Tongue (tissue), 3 donors: ENCODE measurements at places on chromosomes 12 and 14.

DNA sequence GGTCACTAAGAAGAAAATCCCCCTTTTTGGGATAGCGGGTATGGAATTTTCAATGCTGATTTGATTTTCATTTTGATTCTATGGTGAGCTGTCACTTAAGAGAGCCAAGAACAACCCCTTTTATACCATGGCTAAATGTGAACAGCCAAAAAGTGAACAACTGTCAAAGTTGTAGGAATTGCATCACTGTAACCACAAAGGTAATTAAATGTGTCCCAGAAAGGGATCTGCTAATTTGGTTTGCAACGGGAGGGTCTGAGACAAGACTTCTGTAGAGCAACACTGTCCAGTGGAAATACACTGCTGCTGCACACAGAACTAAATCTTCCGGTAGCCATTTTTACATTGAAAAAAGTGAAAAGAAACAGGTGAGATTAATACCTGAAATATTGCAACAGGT is 14.6 kb downstream of the CHST11 start:
- DNase-seq: no peak

GRCh38 chr14:68624541-68625220 is 168.2 kb downstream of the ZFP36L1 start:
- DNase-seq: no peak

DNA sequence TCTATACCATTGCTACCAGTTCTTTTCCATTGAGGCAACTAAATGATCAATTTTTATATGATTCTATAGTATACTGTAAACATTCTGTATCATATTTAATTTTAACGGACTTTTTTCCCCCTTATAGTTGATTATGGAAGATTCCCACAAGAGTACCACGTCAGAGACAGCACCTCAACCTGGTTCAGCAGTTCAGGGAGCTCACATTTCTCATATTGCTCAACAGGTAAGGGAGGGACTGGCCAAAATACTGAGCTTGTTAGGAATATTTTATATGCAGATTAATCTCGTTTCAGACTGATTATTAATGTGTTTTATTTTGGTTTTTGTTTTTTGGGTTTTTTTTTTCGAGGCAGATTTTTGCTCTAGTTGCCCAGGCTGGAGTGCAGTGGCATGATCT is 16.1 kb downstream of the ATF1 start:
- no peak for DNase-seq

- DNase-seq: peak; percentile 61
Observed at GRCh38 chr12:79344855-79345847, 345.6 kb downstream of the PAWR start.

DNA sequence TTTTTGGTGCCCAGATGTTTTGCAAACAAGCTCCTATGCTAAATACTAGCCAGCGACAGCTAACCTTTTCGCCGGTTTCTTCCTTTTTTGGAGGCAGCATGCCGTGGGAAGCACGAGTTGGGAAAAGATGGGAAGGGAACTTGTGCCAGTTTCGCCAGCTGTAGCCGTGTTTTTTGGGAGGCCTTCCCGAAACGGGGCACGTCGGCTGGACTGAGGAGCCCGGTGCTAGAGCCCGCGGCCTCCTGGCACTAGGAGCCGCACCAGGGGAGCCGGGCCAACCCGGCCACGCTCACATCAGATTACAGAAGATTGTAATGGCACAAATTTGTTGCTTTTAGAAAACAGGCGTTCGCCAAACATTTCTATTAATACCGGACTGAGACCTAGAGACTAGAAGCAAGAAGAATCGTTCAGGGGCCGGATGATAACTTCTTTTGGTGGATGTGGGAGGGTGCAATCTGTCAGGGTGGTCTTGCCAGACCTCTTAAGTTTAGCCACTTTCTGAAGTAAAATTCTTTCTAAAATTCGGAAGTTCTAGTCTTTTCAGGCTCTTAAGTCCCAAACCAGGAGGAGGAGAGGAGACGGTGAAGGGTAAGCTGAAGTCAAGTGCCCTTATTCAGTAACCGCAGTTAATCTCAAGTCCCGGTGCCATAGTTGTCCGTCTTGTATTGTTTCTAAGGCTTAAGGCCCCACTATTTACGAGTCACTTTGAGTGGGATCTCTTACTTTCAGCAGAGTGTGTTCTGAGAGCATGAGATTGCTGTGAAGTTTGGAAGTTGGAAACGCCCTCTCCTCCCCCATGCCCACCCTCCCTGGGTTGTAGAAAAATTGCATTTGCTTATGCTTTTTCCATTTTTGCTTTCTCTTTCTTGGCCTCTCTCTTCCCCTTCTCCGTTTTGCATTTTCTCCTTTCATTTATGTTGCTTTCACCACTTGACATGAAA is 1.3 kb downstream of the RASSF3 start:
- DNase-seq: peak; percentile 59

- no peak for DNase-seq
Observed at GRCh38 chr12:110505332-110505731, 3.2 kb downstream of the RAD9B start.

GRCh38 chr14:91911474-91912032 is 35.9 kb downstream of the FBLN5 start:
- peak; percentile 57 for DNase-seq
